ENCODE measurements at places on chromosomes 5 and 9.

DNA sequence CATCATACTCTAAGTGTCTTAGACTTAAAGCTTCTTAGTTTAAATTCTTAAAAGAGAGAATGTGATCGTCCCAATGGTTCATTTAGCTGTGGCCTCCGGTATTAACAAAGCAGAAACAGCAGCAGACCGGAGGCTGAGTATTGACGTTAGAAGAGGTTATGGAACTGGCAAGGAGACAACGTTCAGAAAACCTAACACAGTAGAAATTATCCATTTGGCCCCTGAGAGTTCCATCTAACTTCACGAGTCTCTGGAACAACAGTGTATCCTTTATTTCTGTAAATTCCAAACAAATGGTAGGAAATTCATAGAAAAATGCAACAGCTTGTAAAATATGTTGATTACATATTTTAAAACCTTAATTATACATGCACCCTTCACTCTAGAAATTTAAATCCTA lies 107.3 kb upstream of the PTGER4 start:
- no peak for DNase-seq

DNA sequence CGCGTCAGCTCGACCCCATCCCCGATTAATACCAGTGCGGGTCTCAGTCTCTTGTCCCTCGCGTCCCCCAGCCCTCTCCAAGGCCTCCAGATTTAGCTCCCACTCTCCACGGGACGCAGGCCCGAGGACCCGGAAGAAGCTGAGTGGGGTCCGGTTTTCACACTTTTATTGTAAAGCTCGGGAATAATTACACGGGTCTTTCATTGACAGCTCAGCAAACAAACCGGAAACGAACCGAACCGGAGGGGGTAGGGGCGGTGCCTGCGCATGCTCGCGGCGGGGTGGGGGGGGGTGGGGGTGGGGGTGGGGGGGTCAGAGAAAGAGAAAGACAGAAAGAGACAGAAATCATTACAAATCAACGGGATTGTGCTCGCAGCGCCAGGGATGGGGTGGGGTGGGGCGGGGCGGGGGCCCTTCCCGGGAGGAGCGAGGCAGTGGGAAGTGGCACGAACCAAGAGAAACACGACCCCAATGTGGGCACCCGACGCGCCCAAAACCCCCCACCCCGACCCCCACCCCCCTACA lies 27.9 kb downstream of the PCDH1 start:
- no peak for DNase-seq

GRCh38 chr5:1055896-1056610 lies 47.5 kb downstream of the NKD2 start:
- no peak for DNase-seq

DNA sequence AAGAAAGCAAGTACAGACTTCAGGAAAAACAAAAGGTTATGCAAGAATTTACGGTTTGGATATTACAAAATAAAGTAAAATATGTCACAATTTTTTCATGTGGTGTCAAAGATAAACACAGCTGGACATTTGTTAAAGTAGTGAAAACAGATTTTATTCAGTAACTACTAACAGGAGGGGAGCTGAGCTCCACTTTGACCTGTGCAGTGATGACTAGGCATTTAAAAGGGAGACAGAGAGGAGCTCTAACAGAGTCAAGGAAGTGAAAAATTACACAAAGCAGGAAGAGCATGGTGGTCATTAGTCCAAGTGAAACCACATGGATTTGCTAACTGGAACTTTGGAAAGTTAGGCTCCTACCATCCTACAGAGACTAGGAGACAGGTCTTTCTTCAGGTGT lies 263.6 kb upstream of the PCSK5 start:
- DNase-seq, result peak; percentile 12

DNA sequence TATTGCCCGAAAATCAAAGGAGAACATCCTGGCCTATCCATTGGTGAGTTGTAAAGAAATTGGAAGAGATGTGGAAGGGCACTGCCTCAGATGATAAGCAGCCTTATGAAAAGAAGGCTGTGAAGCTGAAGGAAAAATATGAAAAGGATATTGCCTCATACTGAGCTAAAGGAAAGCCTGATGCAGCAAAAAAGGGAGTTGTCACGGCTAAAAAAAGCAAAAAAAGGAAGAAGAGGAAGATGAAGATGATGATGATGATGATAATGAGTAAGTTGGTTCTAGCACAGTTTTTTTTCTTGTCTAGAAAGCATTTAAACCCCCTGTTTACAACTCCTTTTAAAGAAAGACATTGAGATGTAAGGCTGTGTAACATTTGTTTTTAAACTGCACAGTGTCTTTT lies 59.8 kb upstream of the ZBED3 start:
- DNase-seq, result no peak
